ENCODE measurements at places on chromosomes 11 and 22.
A peak's percentile ranks its signal among the peaks of the same experiment; 100 is the strongest.

- no peak for DNase-seq
These were observed 199.9 kb downstream of the FAM181B start for GRCh38 chr11:82533628-82534327.

DNA sequence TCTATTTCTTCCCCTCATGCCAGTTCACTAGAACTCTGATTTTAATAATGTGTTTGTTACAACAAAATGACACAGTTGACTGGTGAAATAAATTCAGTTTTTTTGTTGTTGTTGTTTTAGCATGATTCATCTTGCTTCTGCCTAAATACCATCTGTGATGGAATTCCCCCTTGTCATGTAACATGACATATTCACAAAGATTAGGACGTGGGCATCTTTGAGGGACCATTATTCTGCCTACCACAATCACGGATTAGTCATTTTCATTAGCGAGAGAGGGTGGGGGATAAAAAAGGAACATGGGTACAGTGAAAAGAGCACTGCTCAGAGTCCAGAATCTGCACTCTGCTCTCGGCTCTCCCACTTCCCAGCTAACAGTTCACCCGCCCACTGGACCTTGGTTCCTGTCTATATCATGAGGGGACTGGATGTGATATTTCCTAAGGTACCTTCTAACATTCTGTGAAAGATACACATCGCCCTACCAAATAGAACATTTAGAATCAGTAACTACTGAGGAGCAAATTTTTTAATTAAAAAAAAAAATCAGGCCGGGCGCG is 11.3 kb downstream of the HTATIP2 start:
- no peak for DNase-seq

DNA sequence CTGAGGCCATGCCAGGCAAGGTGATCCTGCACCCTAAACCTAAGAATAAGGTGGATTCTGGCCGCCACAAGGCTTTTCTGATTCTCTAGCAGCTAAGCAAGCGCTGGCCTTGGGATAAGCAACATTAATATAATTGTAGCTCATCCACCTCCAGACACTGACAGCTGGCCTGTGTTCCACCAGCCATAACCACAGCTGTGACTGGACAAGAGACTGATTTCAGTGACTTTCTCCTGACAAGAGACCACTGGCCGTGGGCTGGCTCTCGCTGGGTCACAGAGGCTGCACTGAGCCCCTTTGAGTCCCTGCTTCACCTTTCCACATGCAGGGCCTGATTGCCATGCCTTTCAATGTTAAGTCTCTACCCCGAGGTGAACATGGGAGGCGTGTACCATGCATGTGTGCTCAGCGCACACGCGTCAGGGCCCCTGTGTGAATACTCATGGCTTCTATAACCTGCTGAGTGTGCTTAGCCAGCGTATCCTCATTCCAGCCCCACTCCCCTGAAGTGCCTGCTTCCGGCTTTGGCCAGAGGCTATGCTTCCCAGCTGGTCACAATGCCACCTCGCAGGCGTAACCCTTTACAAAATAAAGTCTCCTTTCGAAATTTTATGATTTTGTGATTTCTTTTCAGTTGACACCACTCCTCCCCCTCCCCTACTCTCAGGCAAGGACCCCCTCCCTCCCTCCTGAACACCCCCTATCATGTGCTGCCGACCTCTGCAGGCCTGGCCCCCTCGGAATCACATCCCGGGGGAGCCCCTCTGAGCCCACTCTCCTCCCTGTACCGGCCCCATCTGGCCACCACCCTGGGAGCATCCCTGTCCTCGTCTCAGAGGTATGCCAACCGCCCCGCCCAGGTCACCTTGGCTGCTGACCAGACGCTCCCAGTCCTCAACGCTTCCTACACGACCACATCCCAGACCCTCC is 128.1 kb downstream of the CTTN start:
- no peak for DNase-seq

DNA sequence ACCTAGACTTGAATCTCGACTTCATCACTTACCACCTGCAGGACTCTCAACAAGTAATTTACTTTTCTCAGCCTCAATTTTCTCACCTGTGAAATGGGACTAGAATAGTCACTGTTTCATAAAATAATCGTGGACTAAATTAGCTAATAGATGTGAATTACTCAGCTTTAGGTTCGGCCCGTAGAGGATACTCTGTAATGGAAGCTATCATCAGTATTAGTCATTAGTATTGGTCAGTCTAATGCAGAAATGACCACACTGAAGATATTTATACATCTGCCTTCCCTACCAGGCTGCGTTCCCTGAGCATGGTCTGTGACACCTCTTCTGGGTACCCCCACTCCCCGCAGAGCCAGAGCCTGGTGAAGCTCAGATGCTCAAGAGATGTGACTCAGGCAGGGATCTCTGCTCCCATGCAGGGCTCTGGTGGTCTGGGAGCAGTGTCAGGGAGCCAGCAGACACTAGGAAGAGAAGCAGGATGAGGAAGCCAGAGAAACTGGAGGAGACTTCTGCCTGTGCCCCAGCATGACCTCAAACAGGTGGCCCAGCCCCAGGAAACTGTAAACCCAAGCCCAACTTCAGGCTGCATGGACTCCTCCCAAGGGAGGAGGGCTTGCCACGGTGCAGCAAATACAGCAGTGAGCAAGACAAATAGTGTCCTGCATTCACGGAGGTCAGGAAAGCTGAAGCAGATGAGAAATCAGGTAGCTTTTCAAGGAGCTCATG is 88.0 kb upstream of the E2F8 start:
- no peak for DNase-seq

- no peak for DNase-seq
These were observed 293.7 kb downstream of the DDX10 start for GRCh38 chr11:108958368-108959104.

DNA sequence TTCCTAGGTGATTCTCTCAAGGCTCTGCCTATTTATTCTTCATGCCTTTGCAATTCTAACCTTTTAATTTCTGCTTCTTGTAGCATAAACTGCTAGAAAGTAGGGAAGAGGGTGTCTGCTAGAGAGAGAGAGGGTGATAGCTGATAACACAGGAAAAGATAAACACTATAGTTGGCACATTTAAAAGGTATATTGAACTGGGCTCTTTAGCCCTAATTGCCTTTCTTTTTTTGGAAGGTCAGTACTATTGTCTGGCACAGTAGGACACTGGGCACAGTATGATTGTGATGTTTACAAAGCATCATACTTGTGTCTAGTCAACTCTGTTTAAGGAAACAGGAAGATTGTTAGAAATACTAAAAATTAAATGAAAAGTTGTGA is 33.3 kb downstream of the TEAD1 start:
- no peak for DNase-seq

DNA sequence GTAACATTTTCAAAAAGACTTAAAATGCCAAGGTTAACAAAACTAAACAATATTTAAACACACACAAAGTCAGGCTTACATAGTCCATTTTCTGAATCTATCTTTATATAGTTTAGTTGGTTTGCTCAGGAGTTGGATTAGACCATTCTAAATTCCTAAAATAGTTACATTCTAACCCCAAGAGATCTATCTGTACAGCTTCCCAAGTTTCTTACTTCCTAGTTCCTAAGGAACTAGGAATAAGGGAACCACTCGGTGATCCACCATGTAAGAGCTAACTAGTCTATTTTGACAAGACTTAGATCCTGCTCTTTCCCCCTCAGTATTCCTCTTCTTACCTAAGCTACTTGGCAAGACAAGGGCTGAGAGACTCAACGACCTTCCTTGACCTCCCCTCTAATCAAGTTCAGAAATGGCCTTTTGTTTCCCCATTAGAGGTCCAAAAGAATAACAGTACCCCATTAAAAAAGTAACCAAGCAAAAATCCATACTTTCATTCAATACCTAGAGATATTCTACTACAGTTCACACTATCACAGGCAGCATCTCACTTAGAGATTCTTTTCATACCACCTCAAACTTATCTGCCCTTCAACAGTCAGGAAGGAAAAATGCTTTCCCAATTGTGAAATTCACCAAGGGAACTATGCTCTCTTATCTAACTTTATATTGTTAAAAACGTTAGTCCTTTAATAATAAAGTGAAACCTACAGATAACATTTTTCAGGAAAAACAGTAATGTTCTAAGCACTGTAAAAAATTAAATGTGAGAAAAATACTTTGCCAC is 253.1 kb downstream of the TTC28 start:
- no peak for DNase-seq

DNA sequence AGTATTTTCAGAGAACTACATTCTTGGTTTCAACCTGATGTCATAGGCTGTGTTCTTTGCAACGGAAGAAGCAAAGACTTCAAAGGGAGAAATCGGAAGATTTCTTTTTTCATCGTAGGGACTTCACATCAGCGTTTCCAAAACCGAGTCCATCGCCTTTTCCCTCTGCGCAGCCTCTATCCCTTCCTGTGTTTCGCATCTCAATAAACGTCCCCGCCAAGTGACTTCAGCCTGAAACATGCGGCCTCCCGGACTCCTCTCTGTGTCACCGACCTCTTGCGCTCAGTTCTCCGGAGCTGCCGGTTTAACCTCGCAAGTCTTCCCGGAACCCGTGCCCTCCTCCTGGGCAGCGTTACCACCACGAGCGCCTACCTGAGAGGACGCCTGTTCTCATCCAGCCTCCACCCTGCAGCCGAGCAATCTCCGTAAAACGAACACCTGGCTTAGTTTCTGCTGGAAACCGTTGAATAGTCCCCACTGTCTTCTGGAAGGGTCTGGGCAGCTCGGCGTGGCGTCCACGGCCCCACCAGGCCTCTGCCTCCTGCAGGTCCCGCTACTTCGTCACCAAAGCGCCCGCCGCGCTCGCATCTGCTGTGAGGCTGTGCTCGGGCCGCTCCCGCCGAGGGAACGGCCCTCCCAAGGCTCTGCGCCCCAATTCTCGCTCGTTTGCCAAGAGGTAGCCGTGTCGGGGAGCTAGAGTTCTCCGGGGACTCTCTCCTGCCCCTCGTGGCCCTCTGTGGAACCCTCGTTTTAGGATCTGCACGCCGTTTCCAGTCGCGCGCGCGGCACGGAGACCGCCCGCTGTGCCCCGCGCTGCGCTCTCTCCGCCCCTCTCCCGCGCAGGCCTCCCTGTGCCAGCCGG is at the start of gene GLB1L3:
GLB1L3 (plus strand) TSS at position 846 of the 862 bp plus-strand sequence. CDS start 362 bp downstream, outside the sequence.
- DNase-seq, result peak; percentile 91

- no peak for DNase-seq
These were observed 118.0 kb downstream of the PHF21B start for GRCh38 chr22:44891791-44892190.

DNA sequence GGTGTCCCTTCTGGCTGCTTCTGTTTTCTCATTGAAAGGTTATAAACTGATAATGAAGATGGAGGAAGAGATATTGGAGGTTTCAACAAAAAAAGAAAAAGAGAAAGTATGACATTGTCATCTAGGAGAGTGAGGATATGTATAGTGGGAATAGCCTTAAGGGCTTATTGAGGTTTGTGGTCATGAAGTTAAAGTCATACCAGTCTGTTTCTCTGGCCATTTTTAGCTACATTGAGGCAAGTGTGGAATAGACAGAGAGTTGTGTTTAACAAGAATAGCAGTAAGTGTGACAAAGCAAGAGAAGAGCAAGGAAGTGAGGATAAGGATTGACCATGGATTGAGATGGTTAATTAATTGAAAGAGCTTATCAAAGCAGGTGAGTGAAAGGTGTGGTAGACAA is 110.4 kb downstream of the ELP4 start:
- DNase-seq, result no peak

DNA sequence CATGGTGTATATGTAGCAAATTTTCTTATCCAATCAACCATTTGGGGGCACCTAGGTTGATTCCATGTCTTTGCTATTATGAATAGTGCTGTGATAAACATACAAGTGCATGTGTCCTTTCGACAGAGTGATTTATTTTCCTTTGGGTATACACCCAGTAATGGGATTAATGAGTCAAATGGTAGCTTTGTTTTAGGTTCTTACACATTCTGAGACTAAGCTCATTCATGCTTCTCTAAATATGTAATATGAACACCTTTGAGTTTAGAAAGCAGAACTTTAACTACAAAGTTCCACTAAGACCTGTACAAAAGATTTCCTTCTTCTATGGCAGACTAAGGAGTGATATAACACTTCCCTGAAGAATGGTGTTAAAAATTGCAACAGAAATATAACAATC is 627.0 kb downstream of the KCNA4 start:
- DNase-seq, result no peak

GRCh38 chr11:44519989-44520737 is 45.3 kb upstream of the CD82 start:
- no peak for DNase-seq

DNA sequence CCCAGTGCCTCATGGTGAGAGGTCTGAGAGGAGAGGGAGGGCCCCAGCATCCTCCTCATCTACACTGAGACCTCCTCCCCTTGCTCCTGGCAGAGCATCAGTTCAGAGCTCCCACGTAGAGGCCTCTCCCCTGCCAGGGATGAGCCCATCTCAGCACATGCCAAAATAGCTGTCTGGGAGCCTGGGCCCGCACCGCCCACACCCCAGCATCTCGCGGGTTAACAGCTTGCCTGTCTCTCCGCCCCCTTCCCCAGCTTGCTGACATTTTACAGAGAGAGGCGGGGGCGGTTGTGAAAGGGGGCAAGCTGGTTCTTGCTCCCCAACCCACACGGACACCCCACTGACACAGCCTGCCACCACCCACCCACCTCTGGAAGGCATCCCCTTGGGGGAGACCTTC is 6.4 kb downstream of the DGKZ start:
- no peak for DNase-seq

DNA sequence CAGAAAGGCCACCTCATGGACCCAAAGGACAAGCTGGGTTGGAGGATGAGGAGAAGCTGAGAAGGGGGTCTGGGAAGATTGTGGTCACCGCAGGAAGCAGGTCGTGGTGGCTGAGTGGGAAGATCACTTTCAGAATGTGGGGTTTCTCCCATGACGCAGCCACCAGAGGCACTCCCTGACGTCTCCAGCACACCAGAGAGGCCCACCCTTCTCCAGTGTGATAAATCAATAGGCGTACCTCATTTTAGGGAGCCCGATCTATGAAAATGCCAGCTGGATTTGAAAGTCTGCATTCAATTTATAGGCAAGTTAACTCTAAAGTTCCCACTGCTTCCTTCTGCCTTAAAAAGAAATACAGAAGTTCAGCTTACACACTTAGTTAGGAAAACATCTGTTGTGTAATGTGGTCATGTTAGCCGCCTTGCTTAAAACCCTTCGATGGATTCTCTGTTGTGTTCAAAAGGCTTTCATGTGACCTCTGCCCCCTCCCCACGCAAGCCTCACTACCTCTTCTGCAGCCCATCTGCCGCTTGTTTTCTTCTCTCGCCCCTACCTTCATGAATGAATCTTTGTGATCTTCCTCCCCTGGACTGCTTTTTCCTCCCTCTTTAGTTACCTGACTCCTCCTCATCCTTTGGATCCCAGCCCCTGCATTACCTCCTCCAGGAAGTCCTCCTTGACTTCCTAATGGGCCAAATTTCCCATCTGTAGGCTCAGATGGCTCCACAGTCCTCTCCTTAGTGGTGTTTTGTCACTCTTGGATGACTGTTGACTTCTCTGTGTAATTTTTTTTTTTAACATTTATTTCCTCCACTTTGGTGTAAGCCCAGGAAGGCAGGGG is 10.7 kb downstream of the TSPAN18 start:
- DNase-seq, result no peak

GRCh38 chr11:121140369-121140768 is 39.3 kb downstream of the TECTA start:
- DNase-seq, result no peak

GRCh38 chr11:102396708-102397563 is 49.9 kb downstream of the BIRC2 start:
- DNase-seq, result no peak

Measured in vagina (tissue), 2 donors.